ENCODE measurements at places on chromosomes 7 and 10. TPM values are rescaled to one million over a fixed set of nuclear protein-coding genes. Genes with fewer than 3 reads are reported as not detected.

- no peak for DNase-seq
Measured at GRCh38 chr7:146355216-146355615, 238.6 kb downstream of the CNTNAP2 start.

GRCh38 chr10:103727546-103727963, 127.8 kb downstream of the SH3PXD2A start:
- DNase-seq, result peak; percentile 46

DNA sequence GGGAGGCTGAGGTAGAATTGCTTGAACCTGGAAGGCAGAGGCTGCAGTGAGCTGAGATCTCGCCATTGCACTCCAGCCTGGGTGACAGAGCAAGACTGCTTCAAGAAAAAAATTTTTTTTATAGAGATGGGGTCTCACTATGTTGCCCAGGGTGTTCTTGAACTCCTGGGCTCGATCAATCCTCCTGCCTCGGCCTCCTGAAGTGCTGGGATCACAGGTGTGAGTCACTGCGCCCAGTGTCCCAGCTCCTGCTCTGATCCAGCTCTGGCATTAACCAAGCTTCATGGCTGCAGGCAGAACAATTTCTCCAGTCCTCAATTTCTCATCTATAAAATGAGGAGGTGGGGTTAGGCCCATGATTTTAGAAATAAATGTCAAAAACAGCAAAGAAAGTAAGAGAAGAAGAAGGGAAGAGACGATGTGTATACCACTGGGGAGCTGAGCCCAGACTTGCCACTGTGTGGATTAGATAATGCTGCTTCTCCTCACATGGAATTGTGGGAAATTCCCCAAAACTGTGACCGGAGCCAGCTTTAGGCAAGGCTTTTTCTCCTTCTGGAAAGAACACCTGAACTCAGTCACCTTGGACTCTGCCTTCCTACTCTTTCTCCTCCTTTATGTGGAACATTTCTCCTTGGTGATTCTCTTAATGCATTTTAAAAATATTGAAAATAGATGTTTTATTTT, 25.5 kb downstream of the IL15RA start:
- DNase-seq, result no peak

DNA sequence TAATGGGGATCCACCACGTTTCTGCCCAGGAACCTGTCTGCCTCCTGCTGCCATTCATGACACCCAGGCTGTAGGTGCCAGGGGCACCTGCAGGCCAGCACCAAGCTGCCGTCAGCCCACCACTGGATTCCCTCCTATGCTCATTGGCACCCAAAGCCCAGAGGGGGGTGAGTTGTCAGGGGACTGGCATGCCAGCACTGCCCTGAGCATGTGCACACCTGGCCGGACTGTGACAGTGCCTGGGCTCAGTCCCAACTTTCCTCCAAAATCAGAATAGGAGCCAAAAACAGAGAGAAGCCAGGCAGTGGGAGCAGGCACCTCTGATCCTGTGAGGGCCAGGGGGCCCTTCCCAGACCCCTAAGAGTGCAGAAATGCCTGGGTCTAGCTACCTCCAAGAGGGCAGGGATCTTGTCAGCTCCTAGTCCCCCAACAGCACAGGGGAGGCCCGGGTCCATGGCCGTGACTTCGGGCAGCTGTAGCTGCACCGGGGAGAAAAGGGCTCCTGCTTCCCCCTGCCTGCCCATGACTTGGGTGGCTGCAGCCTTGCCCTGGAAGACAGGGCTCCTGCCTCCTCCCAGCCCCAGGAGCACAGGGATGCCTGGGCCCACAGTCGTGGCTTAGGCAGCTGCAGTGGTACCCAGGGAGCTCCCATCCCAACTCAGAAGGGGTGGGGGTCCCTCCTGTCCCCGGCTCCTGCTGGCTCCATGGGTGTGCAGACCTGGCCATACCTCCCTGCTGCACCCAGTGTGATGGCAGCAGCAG, 249.8 kb upstream of the DKK1 start:
- no peak for DNase-seq

GRCh38 chr10:3595736-3596135, 189.3 kb downstream of the KLF6 start:
- no peak for DNase-seq

Gene UNCX
- polyA plus RNA-seq, result not detected

GRCh38 chr7:151679881-151680612, 160.4 kb upstream of the RHEB start:
- no peak for DNase-seq

GRCh38 chr7:111438369-111439289, 123.7 kb downstream of the IMMP2L start:
- DNase-seq, result no peak

DNA sequence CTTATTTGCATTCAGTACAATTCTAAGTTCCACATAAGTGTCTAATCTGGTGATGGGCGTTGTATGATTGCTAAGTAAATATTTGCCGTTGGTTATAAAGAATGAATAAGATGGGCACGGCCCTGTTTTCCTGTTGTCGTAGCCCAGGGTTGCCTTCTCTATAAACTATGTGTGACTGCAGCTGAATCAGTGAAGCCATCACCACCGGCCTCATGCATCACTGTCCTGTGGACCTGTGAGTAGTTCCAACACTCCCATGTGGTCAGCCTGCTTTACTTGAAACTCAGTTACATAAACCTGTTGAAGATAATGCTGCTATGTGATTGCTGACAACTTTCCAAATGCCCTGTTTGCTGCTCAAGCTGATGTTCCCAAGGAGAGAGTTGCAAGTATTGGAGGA, 21.6 kb upstream of the KLF6 start:
- no peak for DNase-seq

DNA sequence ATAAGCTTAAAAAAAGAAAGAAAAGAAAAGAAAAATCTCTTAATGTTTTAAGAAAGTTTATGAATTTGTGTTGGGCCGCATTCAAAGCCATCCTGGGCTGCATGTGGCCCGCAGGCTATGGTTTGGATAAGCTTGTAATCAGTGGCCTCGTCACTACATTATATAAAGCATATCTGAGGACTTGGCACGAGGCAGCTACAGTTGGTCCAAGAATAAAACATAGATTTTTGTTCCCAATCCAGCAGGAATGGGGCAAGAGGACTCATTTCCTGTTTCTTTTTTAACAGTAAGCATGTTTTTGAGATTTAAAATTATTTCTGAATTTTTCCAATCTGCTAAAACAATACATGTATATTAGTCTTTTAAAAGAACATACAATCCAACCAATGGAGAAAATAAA, 28.6 kb downstream of the MCM10 start:
- DNase-seq, result no peak

- no peak for DNase-seq
Measured at GRCh38 chr10:17092216-17092944, 37.2 kb downstream of the CUBN start.

Gene TMEM176A
- 14.3 TPM for polyA plus RNA-seq

Gene CPXM2
- polyA plus RNA-seq, result 0.25 TPM

- no peak for DNase-seq
Measured at GRCh38 chr7:11341285-11341944, 367.7 kb downstream of the PHF14 start.

Gene DDC
- not detected for polyA plus RNA-seq

- no peak for DNase-seq
Measured at GRCh38 chr7:148854983-148855382, 29.1 kb downstream of the EZH2 start.

DNA sequence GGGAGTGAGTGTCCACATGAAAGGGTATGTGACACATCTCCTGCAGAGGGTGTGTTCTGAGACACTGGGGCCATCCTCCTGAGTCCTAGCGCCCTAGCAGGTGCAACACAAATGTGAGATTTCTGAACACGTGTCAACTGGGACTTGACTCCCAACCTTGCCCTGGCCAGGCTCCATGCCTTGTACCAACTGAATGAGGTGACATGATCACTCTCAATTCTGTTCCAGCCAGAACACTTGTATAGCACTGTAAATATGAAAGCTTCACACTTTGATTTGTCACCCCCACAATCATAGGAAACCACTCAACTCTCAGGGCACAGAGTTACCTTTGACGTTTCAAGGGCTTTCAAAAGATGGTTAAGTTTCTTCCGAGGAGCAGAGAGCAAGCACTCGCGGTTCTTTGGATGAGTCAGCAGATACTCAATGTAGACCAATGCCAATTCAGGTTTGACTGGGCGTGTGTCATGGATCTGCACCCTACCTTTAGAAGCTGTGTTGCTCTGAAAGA, 48.6 kb downstream of the NCAPG2 start:
- DNase-seq, result no peak

DNA sequence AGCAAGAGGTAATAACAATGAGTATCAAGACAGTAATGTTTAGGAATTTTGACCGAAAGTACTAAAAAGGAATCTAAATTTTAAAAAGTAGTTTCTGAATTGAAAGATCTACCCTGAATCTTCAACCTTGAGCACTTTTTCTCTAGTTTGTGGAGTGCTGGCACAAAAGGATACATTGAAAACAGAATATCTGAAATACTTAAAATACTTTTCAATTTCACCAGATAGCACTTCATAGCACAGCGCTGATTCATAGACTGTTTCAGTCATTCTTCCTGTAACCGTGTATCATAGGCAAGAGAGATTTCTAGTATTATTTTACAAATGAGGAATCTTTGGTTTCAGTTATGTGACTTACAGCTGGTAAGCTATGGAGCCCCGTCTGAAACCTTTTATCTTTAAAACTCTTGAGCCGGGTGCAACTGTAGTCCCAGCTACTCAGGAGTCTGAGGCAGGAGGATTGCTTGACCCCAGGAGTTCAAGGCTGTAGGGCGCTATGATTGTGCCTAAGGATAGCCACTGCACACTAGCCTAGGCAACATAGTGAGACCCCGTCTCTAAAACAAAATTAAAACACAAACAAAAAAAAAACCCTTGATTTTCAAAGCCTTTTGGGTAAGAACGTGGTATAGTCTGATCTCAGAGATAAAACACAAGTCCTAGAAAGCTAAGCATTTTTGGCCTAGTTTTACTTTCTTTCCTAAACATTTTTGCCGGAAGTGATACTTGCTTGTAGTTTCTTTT, 35.1 kb downstream of the FHIP2A start:
- DNase-seq, result no peak

DNA sequence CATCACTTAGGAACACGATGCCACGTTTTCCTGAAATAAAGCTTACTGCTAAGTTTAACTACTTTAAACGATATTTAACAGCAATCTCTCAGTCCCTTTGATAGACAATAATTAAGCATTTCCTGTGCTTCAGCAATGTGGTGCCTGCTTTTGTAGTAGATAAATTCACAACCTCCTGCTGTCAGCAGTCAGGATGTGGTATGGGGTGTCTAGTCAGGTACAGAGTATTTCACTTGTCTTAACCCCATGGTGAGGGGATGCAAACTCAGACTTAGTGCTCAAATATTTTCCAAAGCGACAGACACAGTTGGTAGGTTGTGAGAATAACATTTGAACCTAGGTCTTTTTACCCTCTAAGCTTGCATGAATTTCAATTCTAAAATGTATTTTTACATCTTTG, 526.2 kb upstream of the PFKP start:
- DNase-seq, result no peak

Gene CYP17A1
- polyA plus RNA-seq, result 1.1 TPM

- DNase-seq, result no peak
Measured at GRCh38 chr10:61961278-61961677, 59.8 kb downstream of the ARID5B start.

GRCh38 chr10:48623607-48624132, 18.8 kb upstream of the ARHGAP22 start:
- DNase-seq, result no peak

GRCh38 chr7:92767437-92767836, 68.9 kb downstream of the CDK6 start:
- DNase-seq, result no peak

DNA sequence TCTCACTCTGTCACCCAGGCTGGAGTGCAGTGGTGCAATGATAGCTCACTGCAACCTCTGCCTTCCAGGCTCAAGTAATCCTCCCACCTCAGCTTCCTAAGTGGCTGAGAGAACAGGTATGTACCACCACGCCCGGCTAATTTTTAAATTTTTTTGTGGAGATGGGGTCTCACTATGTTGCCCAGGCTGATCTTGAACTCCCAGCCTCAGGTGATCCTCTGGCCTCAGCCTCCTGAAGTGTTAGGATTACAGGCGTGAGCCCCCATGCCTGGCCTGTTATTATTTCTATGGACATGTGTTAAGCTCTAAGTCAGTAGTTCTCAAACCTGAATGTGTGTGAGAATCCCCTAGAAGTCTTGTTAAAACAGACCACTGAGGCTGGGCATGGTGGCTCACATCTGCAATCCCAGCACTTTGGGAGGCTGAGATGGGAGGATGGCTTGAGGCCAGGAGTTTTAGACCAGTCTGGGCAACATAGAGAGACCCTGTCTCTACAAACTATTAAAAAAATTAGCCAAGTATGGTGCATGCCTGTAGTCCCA, 24.5 kb downstream of the TMEM270 start:
- no peak for DNase-seq

GRCh38 chr10:72204296-72204695, 11.5 kb upstream of the ANAPC16 start:
- no peak for DNase-seq

Gene ADCY1
- 9.9 TPM for polyA plus RNA-seq

Gene GARIN1A
- 2.6 TPM for polyA plus RNA-seq

Gene ERVW-1
- polyA plus RNA-seq, result 1.4 TPM

- no peak for DNase-seq
Measured at GRCh38 chr10:50936335-50936734, 50.9 kb upstream of the A1CF start.

Gene APBB1IP
- 1.6 TPM for polyA plus RNA-seq

GRCh38 chr10:93030409-93030808, 30.2 kb upstream of the CYP26C1 start:
- peak; percentile 1 for DNase-seq

- DNase-seq, result no peak
Measured at GRCh38 chr7:83413424-83413823, 235.5 kb downstream of the SEMA3E start.

DNA sequence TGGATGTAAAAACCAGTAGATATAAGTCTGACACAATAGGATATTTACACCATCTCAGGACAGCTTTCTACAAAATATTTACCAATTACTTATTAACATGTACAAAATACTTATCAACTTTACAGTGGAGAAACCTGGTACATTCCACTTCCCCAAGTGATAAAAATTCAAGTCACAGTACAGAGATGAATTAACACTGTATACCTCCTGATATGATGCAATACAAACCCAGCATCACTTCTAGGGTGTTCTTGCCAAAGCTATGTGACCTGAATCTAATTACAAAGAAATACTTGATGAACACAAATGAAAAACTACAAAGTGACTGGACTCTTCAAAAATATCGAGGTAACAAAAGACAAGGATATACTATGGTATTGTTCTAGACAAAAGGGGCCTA, 156.4 kb upstream of the FGFR2 start:
- DNase-seq, result no peak

GRCh38 chr10:5903563-5903962, 13.5 kb downstream of the FBH1 start:
- no peak for DNase-seq

Gene TAS2R16
- polyA plus RNA-seq, result not detected

Gene GRM3
- not detected for polyA plus RNA-seq

GRCh38 chr10:132707121-132707775, 78.7 kb downstream of the NKX6-2 start:
- no peak for DNase-seq

Gene PNLIPRP1
- not detected for polyA plus RNA-seq

Gene ANKRD61
- 1.0 TPM for polyA plus RNA-seq

Gene ASAH2
- polyA plus RNA-seq, result 1.8 TPM

Gene PCLO
- polyA plus RNA-seq, result 0.29 TPM

Measured in forelimb muscle (tissue), 1 donor.